H9 (cell line): ENCODE measurements at places on chromosomes 2 and 18.

GRCh38 chr18:74066018-74066417, 81.6 kb downstream of the FBXO15 start:
- no peak overlapping the region for H3K27ac ChIP-seq
- no peak overlapping the region for H3K4me3 ChIP-seq
- DNase-seq = no peak

DNA sequence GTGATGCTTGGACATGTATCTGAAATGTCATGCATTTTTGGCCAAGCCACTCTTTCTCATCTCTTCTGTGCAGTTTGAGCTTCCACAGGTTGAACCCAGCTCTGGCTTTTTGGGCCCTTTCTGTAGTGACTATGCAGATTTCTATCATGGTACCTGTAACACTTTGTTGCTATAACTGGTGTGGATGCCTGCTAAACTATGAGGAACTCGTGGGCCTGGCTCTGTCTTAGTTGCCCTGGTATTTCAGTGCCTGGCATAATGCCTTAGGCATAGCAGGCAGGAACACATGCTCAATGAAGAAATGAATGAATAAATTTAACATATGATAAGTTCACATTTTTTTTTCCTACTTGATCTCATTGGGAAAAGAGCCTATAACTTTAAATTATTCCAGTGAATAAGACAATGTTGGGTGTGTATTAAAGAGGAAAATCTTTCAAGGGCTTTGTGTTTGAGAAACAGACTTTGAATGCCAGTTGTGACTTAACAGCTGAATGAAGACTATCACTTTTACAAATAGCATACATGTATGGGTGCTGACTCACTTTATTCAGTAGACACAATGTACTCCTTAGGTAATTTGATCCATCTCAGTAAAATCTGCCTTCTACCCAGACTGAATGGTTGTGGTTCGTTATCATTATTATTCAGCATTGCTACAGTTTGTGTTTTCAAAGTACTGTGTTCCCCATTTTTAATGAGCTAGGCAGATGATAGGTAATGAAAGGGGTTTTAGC, 86.4 kb upstream of the MAP4K3 start:
- no peak overlapping the region for H3K27ac ChIP-seq
- H3K36me3 ChIP-seq = peaks cover 34% of the 10 kb centered on the region
- peaks cover 6% of the 10 kb centered on the region; the same call in 1 of the 2 replicates for H3K4me1 ChIP-seq
- H3K27me3 ChIP-seq = no peaks in the 10 kb centered on the region

- no peaks in the 10 kb centered on the region for H3K27me3 ChIP-seq
- H3K36me3 ChIP-seq = 0 out of 2 replicates have a peak, but pooled peaks cover under 1% of the 10 kb centered on the region
- H3K27ac ChIP-seq = no peak overlapping the region
- peak; percentile 14 for DNase-seq
- no peaks in the 10 kb centered on the region; the same call in 1 of the 2 replicates for H3K4me1 ChIP-seq
- H3K4me3 ChIP-seq = no peak overlapping the region
Measured at GRCh38 chr2:57408587-57408986, 638.0 kb upstream of the VRK2 start.

DNA sequence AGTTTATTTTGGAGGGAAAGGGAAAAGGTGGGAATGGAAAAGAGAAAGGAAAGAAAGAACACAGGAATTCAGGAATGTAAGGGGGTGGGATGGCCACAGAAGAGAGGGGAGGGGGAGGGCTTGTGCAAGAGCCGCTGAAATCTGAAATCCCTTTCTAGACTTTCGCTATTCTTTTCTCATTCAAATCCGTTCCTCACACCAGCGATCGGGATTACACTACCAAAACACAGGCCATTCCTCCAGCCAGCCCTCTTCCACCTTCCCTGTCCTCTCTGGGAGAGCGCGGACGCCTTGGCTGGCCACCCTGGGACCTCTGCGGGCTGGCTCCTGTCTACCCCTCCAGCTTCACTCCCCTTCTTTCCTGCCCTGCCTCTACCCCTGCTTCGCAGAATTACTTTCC, 102.3 kb downstream of the CDCA7 start:
- H3K4me3 ChIP-seq = peak overlapping the region; percentile 7
- H3K4me1 ChIP-seq = no peaks in the 10 kb centered on the region
- H3K36me3 ChIP-seq = no peaks in the 10 kb centered on the region; the same call in 2 of the 3 replicates
- H3K27me3 ChIP-seq = no peaks in the 10 kb centered on the region
- DNase-seq = no peak

DNA sequence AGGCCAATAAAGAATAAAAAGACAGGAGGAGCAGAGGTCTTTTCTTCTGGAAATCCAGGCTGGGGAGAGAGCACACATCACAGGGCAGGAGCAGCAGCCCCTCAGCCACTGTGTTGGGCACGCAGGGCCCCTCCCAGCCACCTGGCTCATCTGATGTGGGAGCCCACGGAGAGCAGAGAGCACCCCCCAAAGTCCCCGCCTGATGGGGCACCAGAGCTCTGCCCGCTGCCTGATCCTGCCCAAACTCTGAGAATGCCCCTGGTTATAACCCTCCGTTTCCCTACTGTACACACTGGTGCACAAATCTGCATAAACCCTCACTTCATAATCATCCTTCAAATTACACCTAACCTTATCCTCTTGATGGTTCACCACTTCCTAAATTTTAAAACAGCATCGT, 111.3 kb downstream of the HDAC4 start:
- DNase-seq = no peak
- no peak overlapping the region for H3K27ac ChIP-seq

DNA sequence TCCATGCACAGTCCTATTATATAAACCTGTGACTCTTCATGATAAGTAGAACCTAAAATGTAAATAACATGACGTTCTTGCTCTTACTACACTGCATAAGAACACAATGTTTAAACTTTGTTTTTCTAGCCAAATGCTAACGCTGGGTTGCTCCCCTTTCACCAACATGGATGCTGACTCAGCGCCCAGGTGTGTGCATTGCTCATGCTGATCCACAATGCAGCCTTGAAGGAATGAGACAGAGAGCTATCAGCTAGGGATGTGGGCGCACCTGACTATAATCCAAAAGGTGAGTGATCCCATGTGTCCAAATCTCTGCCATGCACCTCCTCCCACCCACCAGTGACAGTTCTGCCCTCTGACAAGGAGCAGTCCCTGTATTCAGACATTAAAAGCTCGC, 235.0 kb downstream of the IRS1 start:
- H3K36me3 ChIP-seq = no peaks in the 10 kb centered on the region
- H3K4me1 ChIP-seq = no peaks in the 10 kb centered on the region
- DNase-seq = no peak

- H3K4me1 ChIP-seq = peaks cover 6% of the 10 kb centered on the region
- no peak overlapping the region for H3K27ac ChIP-seq
- H3K4me3 ChIP-seq = peak overlapping the region; percentile 96
- H3K36me3 ChIP-seq = peaks cover 3% of the 10 kb centered on the region; the same call in 2 of the 3 replicates
- H3K27me3 ChIP-seq = no peaks in the 10 kb centered on the region
- DNase-seq = peak; percentile 37
Measured at GRCh38 chr2:230713331-230714135, 891 bp downstream of the CAB39 start.

GRCh38 chr2:64485331-64485730, 31.4 kb downstream of the LGALSL start:
- no peaks in the 10 kb centered on the region for H3K36me3 ChIP-seq
- no peaks in the 10 kb centered on the region for H3K27me3 ChIP-seq
- no peaks in the 10 kb centered on the region; the same call in 1 of the 2 replicates for H3K4me1 ChIP-seq
- H3K27ac ChIP-seq = no peak overlapping the region

DNA sequence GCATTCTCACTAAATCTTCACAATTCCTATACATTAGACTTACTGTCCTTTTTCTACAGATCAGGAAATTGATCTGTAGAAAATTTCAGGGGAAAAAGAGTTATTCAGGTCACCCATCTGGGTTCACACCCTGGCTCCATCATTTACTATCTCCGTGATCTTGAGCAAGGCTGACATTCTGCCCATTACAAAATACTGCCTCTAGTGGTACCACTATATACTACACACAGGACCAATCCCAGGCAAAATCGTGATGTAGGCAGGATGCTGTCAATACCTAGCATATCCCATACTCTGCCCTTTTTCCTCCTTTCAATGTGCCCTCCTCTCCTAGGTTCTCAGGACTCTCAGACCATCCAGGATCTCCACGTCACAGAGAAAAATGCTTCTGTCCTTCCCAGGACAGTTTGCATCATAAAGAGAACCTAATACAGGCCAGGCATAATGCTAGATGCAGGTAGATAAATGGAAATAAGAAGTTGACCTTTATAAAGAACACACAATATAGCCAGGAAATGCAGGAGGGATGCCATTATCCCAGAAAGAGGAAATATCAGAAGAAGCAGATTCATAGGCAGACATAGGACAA, 101.9 kb downstream of the CDH20 start:
- H3K27me3 ChIP-seq = no peaks in the 10 kb centered on the region
- H3K36me3 ChIP-seq = no peaks in the 10 kb centered on the region
- H3K4me3 ChIP-seq = no peak overlapping the region

DNA sequence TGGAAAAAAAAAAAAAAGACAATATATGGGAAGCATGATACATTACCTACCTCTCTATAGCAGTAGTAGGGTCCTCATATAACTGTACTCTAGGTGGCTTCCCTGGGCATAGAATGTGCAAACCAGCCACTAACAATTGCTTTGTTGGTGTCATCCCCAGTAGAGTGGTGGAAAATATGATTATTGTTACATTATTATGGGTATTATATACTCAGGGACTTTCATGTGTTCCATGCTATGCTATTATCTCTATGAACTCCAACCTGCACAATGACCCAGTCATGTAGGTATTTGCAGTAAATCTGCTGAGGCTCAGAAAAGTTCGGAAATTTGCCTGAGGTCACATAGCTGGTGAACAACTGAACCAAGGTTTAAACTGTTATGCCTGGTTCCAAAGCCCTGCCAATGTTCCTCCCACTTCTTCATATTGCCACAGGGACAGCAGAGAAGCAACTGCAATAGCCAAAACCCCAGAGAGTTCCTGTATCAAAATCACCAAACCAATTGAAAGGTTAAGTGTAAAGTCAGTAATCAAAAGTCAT, 52.6 kb upstream of the MAP4K4 start:
- H3K4me1 ChIP-seq = no peaks in the 10 kb centered on the region
- no peaks in the 10 kb centered on the region for H3K27me3 ChIP-seq
- H3K27ac ChIP-seq = no peak overlapping the region

DNA sequence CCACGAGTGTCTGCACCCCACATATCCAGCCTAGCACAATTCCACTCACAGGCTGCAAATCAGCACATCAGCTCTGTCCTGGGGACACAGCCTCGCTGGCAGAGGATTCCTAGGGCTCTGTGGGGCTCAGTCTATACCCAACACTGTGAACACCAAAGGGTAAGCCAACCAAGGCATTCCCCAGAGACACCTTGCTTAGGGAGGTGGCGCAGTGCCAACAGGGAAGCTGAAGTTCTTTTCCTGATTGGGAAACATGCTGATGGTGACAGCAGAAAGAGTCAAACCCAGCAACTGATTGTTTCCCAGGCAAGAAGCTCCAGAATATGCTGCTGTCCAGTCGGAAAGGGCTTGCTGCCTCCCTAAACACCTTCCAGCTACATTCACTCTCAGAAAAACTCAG, 55.8 kb downstream of the TTC32 start:
- H3K36me3 ChIP-seq = no peaks in the 10 kb centered on the region
- no peak overlapping the region for H3K4me3 ChIP-seq
- H3K27me3 ChIP-seq = no peaks in the 10 kb centered on the region
- H3K4me1 ChIP-seq = no peaks in the 10 kb centered on the region

DNA sequence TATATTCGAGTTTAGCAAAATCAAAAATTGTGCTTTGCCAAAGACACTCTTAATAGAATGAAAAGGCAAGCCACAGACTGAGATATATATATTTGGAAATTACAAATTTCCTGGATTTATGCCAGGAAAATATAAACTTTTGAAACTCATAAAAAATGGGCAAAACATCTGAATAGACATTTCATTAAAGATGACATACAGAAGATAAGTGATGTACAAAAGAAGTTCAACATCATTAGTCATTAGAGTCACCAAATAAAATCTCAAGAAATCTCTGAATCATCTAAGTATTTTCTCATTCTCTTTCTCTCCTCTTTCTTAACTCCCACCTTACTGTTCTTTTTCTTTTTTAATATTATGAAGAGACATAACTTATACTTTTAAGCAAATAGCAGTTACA, 921.1 kb downstream of the DSC3 start:
- no peaks in the 10 kb centered on the region; the same call in 1 of the 2 replicates for H3K36me3 ChIP-seq
- DNase-seq = no peak
- H3K27me3 ChIP-seq = no peaks in the 10 kb centered on the region
- no peak overlapping the region for H3K27ac ChIP-seq
- no peaks in the 10 kb centered on the region for H3K4me1 ChIP-seq

GRCh38 chr18:35060122-35060815, 19.1 kb downstream of the MAPRE2 start:
- H3K36me3 ChIP-seq = no peaks in the 10 kb centered on the region
- H3K27ac ChIP-seq = no peak overlapping the region
- no peak for DNase-seq
- H3K4me3 ChIP-seq = no peak overlapping the region

- DNase-seq = no peak
- no peaks in the 10 kb centered on the region; the same call in 1 of the 2 replicates for H3K27me3 ChIP-seq
- H3K27ac ChIP-seq = no peak overlapping the region
- H3K36me3 ChIP-seq = no peaks in the 10 kb centered on the region
- H3K4me1 ChIP-seq = peaks cover 21% of the 10 kb centered on the region
- no peak overlapping the region for H3K4me3 ChIP-seq
Measured at GRCh38 chr2:54581326-54582039, 125.4 kb downstream of the SPTBN1 start.

GRCh38 chr2:28445448-28446258, 50.2 kb upstream of the PLB1 start:
- no peak overlapping the region for H3K27ac ChIP-seq
- no peaks in the 10 kb centered on the region for H3K36me3 ChIP-seq

DNA sequence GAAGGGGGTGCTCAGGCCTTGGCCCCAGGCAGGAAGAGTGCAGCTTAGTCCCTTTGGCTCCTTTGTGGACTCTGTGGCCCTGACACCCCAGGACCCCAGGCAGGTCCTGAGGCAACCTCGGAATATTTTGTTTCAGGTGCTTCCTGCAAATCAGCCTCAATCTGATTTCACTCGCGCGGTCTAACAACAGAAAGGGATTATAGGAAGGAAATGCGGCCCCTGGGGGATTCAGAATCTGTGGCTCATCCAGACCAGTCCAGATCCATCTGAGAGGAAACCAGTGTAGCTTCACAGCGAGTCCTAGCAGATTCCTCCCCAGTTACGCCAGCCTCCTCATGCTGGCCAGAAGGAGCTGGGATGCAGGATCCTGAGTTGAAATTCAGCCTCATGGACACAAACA, 59.5 kb upstream of the YWHAQ start:
- no peak overlapping the region for H3K4me3 ChIP-seq
- H3K27me3 ChIP-seq = no peaks in the 10 kb centered on the region
- no peak for DNase-seq
- H3K4me1 ChIP-seq = peaks cover 10% of the 10 kb centered on the region; the same call in 1 of the 2 replicates
- no peak overlapping the region for H3K27ac ChIP-seq
- H3K36me3 ChIP-seq = no peaks in the 10 kb centered on the region
